ENCODE measurements at places on chromosomes 1 and 21.

DNA sequence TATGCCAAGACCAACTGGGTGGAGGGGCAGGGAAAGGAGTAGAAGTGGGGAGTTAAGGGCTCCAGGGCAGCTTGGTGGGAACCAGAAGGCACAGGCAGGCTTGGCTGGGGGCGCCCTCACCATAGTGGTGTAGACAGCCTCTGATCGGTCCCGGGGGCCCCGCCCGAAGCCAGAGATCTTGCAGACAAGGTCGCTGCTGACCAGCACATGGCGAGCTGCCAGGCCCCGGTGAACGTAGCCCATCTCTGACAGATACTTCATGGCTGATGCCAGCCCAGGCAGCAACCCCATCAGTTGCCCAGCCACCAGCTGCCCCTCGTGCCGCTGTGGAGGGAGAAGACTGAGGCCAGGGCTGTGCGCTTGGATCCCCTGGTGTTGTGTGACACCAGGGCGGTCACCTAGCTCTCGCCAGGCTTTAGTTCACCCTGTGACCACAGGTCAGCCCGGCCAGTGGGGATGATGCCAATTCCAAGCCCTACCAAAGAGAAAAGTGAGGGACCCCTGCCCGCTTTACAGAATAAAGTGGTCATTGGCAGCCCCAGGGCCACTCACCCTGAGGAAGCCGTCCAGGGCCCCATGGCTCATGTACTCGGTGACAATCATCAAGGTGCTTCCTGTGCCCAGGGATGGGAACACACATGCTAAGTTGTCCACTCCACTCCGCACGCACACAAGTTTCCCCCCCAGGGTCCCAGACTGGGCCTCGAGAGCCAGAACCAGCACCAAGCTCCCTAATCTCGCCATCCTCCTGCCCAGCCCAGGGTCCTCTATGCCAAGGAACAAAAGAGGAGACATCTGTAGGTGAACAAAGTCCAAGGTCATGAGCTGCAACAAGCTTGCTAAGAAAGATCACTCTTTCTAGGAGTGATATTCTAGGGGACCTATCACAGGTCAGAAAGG is 28.2 kb downstream of the CDCA8 start:
- no peak for DNase-seq

DNA sequence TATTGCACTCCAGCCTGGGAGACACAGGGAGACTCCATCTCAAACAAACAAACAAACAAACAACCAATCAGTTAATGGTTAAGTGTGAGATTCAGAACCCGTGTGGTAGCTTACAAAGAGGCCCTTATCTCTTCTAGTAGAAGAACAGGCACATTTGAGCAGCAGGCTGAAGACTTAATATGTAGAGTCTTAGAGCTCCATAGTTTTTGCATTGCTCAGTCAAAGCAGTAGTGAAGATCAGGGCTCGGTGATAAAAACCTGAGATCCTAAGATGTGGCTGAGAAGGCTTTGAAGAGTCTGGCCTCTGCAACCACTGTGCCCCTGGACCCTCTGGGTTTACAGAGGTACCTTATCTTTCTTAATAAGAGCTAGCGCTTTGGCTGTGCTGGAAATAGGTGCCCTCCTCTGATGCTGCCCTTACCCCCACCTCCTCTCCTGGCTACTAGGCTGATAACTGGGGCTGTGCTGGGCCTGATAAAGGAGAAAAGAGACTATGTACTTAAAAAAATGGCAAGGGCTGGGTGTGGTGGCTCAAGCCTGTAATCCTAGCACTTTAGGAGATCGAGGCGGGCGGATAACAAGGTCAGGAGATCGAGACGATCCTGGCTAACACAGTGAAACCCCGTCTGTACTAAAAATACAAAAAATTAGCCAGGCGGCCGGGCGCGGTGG is 10.5 kb upstream of the UCK2 start:
- no peak for DNase-seq

DNA sequence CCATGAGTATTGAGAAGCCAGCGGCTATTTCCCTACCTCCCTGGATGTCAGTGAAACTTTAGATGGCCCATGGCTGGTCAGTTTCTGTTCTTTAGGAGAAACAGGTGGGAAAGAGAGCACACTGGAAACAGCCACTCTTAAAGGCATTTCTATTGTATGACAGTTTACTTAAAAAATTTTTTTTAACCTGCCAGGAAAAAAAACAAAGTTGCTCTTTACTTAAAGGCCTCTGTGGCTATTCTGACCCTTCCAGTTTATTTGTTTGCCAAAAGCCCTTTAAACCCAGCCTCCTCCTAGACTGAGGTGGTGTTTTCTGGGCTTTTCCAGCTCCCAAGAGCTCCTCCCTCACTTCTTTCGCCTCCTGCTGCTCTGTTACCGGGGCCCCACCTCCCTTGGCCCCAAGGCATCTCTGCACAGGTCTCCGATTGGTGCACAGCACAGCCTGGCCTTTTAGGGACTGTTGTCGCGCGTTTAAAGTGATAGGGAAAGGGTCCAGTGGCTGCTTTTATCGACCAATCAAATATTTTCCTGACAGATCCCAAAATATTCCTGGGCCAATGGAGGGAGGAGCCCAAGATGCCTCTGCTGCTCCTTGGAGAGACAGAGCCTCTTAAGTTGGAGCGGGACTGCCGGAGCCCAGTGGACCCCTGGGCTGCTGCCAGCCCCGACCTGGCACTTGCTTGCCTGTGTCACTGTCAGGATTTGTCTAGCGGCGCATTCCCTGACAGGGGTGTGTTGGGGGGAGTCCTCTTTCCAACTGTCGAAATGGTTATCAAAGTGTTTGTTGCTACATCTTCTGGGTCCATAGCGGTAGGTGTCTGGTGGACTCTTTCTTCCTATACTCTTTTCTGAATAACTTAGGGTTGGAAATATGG is at the start of gene SH3BGR:
SH3BGR (plus strand) TSS at position 639 of the 875 bp plus-strand sequence; CDS start at position 766, 127 bp downstream.
- DNase-seq, result no peak

GRCh38 chr21:44537930-44538911 is 1.8 kb downstream of the KRTAP10-1 start:
- DNase-seq, result no peak

GRCh38 chr1:58629031-58629462 is 52.0 kb upstream of the TACSTD2 start:
- DNase-seq, result no peak

- DNase-seq, result peak; percentile 90
Observed at GRCh38 chr1:115229016-115229415, 109.0 kb downstream of the NGF start.

DNA sequence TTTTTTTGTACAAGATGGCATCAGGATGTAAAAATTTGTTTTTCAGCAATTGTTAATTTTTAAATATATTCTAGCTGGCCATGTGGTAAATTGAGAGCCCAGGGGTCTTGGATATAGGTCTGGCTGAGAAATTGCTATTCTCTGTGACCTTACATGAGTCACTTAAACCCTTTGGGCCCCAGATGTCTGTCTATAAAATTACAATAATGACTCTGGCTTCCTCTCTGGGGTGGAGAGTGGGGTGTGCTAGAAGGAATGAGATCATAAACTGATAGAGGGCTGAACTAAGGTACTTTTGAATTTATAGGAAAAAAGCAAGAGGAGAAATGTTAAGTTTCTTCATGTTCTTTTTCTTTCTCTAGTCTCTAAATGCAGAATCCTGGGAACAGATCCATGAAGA is 12.4 kb upstream of the TCHH start:
- DNase-seq, result no peak

DNA sequence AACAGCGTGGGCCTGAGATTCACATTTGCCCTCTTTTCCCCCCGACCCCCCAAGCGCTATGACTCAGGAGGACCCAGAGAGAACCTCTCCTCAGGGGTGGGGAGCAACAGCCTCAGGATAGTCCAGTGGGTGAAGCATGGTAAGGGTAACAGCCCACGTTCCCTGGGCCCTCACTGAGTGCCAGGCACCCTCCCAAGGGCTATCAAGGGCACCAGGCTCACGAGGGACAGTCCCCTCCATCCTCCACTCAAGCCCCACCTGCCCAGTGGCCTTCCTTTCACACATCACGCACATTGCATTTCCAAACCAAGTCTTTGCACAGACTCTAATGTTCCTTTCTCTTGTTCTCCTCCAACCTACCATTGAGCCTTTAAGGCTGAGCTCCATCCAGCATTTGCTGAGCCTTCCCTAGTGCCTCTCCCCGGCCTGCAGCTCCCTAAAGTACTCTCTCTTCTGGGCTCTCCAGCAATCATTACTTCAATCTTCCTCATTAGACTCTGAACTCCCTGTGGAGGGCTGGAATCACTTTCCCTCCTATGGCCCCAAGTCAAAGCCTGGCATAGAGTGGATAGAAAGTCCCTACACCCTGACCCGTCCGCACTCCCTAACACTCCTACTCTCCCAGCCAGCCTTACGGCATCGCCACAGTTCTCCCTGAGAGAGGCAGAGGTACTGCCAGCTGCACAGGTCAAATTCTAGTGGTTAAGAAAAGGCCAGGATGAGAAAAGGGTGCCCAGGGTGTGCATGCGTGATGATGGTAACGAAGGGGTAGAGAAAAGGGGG is 1.0 kb downstream of the AKR7A2 start:
- peak; percentile 1 for DNase-seq

GRCh38 chr1:90162216-90162615 is 167.3 kb downstream of the ZNF326 start:
- DNase-seq, result no peak

All from NCI-H1105 (cell line).